ENCODE measurements at places on chromosomes 3 and 15.

DNA sequence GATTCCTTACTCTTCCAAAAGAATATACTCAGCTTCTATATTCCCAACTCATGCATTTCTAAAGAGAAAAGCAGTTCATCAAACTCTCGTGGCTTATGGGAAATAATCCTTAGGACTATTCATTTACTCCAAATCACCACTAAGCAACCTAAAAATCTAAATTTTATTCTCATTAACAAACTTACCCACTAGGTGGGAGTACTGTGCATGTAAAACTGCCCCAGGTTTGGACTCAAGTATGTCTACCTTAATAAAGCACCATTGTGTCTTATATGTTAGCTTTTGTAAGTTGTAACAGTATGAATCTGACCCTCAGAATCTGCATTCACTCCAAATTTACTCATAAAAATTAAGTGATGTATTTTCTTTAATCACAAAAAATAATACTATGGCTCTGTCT is 25.3 kb downstream of the RAD18 start:
- no peak for DNase-seq

DNA sequence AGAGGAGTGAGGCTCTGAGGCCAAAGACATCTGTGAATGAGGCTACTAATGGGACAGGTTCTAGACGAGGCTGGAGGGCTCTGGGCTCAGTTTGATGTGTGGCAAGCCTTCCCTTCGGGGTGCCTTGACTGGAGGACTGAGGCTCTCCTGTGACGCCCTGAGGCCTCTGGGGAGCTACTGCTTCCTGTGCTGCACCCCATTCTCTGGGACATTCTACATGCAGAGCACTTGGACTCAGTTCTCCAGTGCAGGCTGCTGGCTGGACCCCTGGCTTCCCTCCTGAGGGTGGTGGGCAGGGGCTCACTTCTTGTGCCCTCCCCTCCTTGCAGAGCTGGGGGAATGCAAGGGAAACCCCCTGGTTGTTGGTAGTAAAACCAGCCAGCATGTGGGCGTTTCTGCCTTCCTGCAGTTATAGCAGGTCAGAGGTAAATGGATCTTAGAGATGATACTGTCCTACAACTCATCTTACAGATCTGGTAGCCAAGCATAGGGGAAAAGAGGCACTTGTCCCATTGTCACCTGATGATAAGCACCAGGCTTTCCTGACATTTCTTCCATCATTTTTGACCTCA is 133.3 kb downstream of the CHDH start:
- DNase-seq: no peak

GRCh38 chr15:67134067-67134838 is 68.9 kb downstream of the SMAD3 start:
- peak; percentile 35 for DNase-seq

DNA sequence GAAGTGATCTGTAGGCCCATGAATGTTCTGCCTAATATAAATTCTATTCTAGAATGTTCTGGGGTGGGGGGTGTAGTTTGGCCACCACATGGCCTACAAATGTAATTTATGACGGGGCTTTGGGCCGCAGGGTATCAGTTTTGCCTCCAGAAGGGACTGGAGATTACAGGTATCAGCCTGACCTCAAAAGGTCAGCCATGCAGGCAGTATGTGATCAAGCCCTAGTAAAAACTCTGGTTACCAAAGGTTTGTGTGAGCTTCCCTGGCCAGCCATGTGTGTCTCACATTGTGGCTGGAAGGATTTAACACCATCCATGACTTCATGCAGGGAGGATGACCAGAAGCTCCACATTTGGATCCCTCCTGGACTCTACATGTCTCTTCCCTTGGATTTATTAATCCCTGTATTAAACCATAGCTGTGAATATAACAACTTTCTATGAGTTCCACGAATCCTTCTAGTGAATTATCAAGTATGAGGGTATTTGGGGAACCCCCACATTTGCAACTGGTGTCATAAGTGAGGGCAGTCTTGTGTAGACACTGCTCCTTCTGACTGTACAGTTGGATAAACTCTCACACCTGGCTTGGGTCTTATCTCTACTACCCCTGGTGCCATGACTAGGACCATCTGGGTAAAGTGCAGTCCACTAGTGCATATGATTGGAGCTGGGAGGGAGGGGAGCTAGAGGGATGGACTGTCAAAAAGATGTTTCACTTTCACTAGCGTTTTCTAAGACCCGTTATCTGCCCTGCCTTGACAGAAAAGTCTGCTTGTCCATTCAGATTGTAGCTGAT is 50.0 kb upstream of the RFX7 start:
- no peak for DNase-seq

- no peak for DNase-seq
These were observed 538.1 kb upstream of the TBL1XR1 start for GRCh38 chr3:177735431-177735830.

All from activated CD4-positive, alpha-beta T cell treated with anti-CD3 and anti-CD28 coated beads for 1 hour (primary cell).